ENCODE measurements at places on chromosomes 16 and 17. TPM values are rescaled to one million over a fixed set of nuclear protein-coding genes. Genes with fewer than 3 reads are reported as not detected.

DNA sequence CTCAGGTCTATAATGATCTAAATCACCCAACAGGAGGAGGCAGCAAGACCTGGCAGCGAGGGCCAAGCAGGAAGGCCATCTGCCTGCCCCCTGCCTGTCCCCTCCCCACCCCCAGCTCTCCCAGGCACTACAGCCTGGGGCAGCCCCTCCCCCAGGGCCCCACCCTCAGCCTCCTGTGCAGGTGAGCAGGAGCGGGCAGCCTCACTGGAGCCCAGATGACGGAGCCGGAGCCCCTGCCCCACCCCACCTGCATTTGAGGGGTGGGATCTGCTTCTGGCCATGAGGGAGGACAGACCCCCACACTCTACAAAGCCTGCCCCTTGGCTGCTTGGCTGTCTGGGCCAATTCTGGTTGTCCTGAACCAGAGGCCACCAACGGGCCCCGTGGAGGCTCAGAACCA, 12.4 kb upstream of the BAHCC1 start:
- no peak for DNase-seq

DNA sequence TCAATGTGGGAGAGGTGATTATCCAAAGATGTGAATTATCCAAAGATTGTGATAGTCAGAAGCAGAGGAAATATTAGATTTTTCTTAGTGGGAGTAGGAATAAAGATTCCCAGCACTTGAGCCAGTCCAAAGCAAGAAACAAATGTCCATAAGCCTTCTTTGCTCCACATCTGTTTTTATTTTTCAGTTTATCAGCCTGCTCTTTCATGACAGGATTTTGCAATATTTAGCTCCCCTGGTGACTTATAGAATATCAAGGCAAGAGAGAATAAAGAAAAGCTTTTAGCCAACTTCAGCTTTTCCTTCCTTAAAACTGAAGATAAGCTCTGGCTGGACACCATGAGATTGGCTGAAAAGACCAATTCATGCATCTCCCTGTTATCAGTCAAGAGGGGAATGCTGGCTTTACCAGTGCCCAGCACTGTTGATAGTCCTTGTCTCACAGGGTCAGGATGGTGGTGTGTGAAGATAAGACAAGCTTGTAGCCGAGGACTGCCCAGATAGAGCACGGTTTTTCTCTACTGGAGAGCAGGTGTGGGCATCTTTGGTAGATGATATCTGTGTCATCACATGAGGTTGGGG, 706.5 kb downstream of the KCNJ2 start:
- no peak for DNase-seq

DNA sequence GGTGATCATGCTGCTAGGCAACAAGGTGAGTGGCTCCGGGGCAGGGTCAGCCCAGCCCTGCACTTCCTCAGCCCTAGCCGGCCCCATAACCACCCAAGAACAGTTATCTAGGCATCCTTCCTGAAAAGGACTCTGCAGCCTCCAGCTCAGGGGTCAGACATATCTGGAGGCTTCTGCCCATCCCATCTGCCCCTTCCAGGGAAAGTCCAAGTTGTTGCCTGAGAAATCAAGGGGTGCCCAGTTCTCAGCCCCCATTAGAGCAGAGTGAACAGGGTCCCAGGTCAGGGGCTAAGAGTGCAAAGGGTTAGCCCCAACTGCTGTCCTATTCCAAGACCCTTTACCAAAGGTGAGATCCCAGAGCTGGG, 4.1 kb upstream of the NHERF1 start:
- DNase-seq, result no peak

The LITAFD gene
- total RNA-seq, result not detected

The LYRM9 gene
- total RNA-seq, result 22.2 TPM

- DNase-seq, result no peak
These were observed 94.6 kb downstream of the BANP start for GRCh38 chr16:88045820-88046303.

DNA sequence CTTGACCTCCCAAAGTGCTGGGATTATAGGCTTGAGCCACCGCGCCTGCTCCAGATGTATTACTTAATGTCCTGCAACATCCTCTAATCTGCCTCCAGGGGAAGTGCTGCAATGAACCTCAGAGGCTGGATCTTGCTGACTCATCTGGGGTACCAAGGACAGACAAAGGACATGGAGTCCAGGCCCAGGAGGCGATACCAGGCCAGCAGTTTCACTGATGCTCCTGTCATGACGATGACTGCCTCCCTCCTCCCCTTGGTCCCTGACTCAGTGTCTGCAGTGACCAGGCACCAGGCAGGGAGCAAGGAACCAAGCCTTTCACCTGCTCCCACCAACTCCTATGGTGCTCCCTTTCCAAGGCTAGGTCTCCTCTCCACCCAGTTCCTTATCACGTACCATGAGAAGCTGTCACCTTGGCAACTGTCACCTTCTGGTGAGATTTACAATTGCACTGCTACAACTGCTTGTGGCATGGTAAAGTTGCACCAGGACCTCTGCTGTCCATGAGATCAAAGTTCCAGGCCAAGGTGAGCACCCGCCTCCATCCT, 21.6 kb upstream of the PHOSPHO1 start:
- no peak for DNase-seq

The UMOD gene
- not detected for total RNA-seq

The EFCAB13 gene
- 1.2 TPM for total RNA-seq

The CCDC40 gene
- 5.4 TPM for total RNA-seq

- DNase-seq, result no peak
These were observed 94.0 kb downstream of the FOXL1 start for GRCh38 chr16:86672179-86672863.

DNA sequence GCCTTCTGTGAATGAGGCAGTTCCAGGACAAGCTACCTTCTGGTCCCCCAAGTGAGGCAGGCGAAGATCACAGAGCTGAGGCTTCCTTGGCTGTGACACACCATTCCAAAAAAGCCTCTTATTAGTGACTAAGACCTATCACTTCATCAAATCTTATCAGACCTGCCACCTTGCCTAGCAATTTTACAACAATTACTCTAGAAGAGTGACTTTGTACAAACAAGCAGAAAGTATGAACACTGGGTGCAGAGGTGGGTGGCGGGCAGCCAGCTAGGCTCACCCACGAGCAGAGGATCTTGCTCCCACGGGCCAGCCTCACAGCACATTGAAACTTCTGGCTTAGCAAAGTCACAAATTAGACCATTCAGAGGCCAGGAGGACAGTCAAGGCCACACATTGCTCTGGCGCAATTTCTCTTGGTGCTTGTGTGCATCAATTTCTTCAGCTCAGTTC, 2.2 kb upstream of the ICAM2 start:
- peak; percentile 59 for DNase-seq

GRCh38 chr17:2102931-2103809, 48.3 kb downstream of the HIC1 start:
- no peak for DNase-seq

The ADGRG3 gene
- not detected for total RNA-seq

DNA sequence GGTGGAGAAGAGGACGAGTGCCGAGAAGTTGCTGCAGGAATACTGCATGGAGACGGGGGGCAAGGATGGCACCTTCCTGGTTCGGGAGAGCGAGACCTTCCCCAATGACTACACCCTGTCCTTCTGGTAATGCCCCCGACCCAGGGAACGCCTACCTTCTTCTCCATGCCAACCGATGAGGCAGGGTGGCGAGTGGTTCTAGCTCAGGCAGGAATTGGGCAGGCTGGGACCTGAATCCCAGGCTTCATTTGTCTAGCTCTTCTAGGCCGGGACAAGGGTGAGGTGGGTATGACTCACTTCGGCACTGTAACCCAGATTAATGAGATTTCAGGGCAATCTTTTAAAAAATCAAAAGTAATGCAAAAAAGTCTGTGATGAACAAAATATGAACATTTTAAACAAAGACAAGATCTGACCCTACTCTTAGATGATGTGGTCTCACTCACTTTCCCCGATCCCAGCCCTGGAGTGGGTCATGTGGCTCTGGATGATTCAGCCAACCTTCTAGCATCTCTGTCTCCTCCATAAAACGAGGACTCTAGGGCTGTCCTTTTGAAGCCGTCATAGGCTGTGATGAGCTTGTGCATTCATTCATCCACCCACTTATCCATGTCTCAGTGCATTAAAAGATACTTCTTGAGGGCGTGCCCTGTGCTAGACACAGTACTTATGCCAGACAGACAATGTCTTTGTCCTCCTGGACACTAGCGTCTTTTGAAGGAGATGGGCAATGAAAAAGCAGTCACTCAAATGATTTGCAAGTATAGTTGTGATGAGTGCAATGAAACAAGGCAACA, 102.6 kb downstream of the SDR42E1 start:
- no peak for DNase-seq

- no peak for DNase-seq
These were observed 5.8 kb upstream of the MYO1D start for GRCh38 chr17:32882734-32883133.

GRCh38 chr16:8958344-8959167, 5.2 kb downstream of the USP7 start:
- no peak for DNase-seq

DNA sequence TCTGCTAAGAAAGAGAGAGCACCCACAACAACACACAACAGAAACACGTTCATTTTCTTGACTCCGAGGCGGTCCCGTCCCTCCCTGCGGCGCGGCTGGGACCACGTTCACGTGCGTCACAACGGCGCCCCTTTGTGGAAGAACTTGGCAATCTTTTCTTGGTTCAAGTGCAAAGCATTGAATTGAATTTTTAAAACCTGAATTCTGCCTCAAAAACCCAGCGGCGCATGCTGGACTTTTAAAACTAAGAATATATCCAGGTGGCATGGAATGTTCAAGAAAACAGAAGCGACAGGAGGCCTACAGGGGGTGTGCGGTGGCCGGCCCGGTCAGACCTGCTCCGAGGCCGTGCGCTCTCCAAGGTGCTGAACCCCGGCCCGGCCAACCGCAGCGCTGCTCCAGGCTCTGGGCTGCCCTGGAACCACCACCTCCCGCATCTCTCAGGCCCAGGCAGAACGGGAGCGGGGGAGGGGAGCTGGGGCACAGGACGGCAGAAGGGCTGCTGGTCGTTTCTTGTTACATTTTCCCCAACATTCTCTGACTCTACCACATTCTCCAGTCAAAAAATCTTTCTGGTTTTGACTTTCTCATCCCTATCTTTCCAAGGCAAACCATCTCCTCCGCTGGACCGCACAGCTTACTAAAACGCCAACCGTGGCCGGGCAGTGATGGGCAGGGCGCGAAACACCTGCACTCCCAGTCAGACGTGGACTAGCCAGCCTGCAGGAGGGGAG, 3.4 kb upstream of the HEXD start:
- DNase-seq, result no peak

- DNase-seq, result no peak
These were observed 18.3 kb upstream of the ABCA3 start for GRCh38 chr16:2358811-2359210.

The CDH1 gene
- not detected for total RNA-seq

The CYGB gene
- total RNA-seq, result 60.7 TPM

DNA sequence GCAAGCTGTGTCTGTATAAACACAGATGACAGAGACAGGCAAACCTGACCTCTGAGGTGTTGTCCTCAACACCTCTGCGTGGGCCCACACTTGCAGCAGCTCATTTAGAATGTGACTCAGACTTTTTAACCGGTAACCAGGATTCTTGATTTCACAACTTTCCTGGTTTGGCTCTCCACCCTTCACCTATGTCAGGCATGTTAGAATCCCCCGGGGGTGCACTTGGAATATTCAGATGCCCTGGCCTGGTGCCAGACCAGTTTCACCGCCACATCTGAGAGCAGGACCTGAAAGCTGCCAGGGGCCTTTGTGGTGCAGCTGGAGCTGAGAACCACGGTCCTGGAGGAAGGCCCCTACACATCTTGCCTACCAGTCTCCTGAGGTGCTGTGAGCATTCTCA, 4.8 kb downstream of the DHODH start:
- DNase-seq, result no peak

- DNase-seq, result no peak
These were observed 14.9 kb upstream of the STAT3 start for GRCh38 chr17:42403150-42403549.

The CEP295NL gene
- 10.7 TPM for total RNA-seq

GRCh38 chr17:19485800-19486340, 47.8 kb upstream of the SLC47A1 start:
- DNase-seq, result no peak

GRCh38 chr17:55545806-55546205, 34.6 kb upstream of the SMIM36 start:
- no peak for DNase-seq

DNA sequence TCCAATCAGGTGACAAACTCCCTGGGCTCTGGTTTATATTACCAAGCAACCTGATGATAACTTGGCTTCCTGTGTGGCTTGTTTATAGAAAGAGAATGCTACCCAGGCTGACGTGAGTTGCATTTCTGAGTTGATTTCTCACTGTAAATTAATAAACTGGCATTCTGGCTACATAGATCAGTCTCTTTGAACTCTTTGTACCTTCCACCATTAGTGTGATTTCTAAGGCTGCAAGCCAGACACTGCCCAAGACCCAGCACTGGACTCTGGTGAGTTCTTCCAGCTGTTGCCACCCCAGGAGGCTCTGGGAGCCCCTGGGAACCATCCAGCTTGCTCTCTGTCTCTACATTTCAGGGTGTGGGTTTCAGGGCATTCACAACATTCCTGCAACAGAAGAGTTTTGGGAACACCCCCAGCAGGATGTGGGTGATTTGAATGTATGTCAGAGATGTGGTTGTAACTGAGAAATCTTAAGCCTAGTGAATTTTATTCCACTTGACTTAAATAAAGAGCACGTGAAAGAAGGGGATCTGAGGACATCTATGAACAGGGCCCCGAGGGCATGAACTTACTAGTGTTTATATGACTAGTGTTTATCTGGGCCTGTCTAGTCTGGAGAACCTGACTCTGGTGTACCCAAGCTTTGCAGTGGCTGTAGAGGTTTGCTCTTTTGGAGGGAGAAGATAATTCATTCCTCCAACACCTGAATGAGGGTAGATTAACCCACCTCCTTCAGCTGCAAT, 30.3 kb upstream of the LRRC37A start:
- DNase-seq, result no peak

- no peak for DNase-seq
These were observed 3.6 kb downstream of the CYB5D2 start for GRCh38 chr17:4146641-4147040.

DNA sequence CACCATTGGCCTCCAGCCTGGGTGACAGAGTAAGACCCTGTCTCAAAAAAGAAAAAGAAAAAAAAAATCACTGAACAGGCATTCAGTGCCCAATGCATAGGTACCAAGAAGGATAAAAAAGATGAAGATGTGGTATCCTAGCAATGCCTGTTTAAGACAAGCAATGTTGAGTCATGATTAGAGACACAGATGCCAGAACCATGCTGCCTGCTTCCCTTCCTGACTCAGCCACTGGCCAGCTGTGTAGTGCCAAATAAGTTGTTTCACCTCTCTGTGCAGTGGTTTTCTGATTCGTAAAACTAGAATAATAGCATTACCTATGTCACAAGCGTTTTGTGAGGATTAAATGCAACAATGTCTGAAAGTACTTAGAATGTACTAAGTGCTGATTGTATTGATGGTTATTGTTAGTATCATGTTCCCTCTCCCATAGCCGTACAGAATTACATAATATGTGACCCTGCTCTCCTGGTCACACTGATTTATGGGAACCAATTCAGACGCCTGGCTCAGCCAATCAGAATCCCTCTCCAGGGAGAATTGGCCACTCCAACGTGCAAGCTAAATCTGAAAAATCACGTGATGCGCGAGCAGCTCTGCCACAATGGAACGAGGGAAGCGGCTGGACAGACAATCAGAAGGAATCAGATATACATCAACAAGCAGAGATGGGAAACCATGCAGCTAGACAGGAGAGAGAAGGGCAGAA, 241.9 kb downstream of the SLC39A11 start:
- no peak for DNase-seq

The IGFBP4 gene
- 1,295 TPM for total RNA-seq

GRCh38 chr16:85288869-85289660, 176.8 kb upstream of the CIBAR2 start:
- no peak for DNase-seq

- no peak for DNase-seq
These were observed 139.0 kb upstream of the PLCG2 start for GRCh38 chr16:81639931-81640680.
